Activated CD8-positive, alpha-beta memory T cell treated with anti-CD3 and anti-CD28 coated beads, Interleukin-2, amount 50 U/mL, for 48 hours (primary cell): ENCODE measurements at places on chromosomes 13 and 19.

GRCh38 chr19:36638862-36639510 is 27.7 kb downstream of the ZNF461 start:
- no peak for DNase-seq

- no peak for DNase-seq
Measured at GRCh38 chr19:15274477-15274876, 42.2 kb upstream of the EPHX3 start.

DNA sequence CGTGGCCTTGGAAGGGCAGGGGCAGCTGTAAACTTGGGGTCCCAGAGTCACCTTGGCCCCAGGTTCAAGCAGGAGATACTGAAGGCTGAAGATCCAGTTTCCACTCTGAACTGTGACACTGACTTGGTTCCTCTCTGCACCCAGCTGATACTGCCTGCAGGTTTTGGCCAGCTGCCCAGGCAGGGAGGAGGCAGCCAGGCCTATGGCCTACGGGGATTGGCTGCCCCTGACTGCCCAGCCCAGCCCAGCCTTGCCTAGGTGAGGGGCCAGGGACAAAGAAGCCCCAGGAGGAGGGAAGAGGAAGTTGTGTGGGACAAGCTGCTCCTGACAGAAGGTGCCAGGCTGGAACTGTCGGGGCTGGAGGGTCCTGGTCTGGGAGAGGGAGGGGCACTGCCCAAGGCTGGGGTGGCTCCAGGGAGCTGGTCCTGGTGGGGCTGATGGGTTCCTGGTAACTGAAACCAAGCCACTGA is 51.7 kb upstream of the CYP4F8 start:
- DNase-seq: no peak

GRCh38 chr19:16442386-16443276 is 29.1 kb downstream of the EPS15L1 start:
- DNase-seq: no peak

- no peak for DNase-seq
Measured at GRCh38 chr13:52706081-52706480, 33.5 kb downstream of the CNMD start.

GRCh38 chr13:95570016-95570415 is 17.5 kb downstream of the CLDN10 start:
- no peak for DNase-seq

DNA sequence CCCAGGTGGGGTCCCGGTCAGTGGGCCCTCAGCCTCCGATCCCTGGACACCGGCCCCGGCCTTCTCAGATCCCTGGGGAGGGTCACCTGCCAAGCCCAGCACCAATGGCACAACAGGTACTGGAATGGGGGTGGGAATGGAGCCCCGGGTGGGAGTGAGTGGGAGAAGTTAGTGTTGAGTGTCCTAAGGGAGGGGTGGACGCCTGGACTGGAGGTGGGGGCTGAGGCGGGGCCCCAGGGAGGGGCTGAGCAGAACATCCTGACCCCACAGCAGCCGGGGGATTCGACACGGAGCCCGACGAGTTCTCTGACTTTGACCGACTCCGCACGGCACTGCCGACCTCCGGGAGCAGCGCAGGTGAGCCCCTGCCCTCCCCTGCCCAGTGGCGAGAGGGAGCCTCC is 17.7 kb downstream of the EPN1 start:
- no peak for DNase-seq

DNA sequence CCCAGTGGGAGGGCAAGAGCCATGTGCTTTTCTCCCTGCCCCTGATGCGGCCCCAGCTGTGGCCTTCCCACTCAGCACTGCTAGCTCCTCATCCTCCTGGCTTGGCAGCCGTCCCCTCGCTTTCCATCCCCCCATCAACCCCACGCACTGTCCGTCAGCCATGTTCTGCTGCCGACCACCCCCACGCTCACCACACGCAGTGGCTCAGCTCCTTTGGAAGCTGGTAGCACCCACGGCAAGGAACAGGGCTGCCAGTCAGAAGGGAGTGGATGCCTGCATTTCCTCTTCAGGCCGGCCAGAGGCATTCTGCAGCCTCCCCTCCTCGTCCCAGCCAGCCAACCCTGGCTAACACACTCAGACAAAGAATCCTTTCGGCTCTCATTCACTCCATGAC is 6.3 kb downstream of the CALM3 start:
- DNase-seq: no peak

DNA sequence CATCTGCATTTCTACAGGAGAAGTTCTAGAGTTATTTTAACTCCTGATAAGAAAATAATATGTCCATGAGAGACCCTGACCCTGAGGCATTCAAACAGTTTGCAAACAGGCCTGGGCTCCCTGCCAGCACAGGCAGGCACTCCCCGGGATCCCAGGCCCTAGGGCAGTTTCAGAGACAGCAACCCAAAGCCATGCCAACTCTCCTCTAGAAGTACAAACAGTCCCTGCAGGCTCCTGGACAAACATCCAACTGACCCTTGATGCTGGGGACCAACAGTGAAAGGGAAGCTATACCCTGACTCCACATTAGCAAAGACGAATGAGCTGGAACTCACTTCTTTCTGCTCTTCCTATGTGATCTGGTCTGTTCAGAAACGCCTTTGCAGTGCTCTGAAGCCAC is 44.8 kb downstream of the CCDC70 start:
- peak; percentile 29 for DNase-seq

DNA sequence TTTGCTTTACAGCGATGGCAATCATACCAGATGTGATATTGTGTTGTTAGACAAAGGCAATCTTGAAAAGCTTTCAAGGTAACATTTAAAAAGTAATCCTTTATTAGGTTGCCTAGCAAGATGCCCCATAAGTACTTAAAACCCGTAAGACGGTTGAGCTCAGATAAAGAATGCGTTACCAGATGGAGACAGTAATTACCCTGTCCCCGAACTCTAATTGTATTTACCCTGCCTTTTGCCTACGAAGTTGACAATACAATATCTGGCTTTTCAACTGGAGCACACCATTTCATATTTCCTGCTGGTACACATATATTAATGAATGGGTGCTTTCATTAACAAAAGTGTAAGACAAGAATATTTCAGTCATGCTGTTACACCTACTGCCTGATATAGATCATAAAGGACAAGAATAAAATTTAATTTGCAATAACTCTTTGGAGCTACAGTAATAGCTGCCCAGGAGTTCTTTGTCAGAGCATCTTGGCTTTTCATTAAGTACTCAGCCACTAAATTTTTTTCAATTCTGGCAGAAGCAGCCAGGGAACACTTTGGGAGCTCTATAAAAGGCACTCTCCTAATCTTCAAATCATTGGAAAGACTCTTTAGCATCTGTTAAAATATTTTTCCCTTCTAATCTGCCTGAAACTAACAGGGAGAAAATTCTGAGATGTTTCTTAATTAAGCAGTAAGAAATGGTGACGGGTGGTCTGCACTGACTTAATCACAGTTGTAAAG is 63.8 kb downstream of the DCT start:
- no peak for DNase-seq

DNA sequence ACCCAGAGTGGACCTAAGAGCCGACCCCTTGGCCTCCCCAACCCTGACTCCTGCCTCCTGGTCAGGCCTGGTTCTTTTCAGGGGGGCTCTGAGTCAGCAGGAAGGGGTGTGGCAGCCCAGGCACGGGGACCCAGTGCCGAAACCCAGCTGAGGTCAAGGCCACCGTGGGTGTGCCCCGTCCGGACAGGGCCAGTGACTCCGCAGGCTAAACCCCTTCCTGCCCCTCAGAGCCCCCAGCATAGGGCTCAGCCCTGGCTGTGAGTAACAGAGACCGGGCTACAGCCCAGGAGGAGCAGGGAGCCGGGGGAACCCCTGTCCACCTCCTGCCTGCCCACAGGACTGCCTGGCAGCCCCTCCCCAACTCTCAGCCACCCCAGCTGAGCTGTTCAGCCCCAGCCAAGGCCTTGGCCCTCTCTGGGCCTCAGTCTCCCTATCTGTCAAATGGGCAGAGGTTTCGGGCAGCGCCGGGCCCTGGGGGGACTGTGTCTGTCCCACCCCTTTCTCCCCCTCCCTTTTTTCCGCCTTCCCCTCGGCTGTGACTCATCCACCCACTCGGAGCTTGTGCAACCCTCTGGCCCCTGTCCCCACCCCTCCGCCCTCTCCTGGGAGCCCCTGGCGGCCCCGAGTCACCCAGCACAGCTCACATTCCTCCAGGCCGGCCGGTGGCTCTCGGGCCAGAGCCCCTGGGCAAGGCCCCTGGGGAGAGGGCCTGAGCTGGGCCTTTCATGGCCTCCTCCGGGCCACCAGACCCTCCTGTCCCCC is 8.6 kb downstream of the ZBTB7A start:
- no peak for DNase-seq

GRCh38 chr13:97194479-97194878 is 27.7 kb upstream of the MBNL2 start:
- DNase-seq: no peak

DNA sequence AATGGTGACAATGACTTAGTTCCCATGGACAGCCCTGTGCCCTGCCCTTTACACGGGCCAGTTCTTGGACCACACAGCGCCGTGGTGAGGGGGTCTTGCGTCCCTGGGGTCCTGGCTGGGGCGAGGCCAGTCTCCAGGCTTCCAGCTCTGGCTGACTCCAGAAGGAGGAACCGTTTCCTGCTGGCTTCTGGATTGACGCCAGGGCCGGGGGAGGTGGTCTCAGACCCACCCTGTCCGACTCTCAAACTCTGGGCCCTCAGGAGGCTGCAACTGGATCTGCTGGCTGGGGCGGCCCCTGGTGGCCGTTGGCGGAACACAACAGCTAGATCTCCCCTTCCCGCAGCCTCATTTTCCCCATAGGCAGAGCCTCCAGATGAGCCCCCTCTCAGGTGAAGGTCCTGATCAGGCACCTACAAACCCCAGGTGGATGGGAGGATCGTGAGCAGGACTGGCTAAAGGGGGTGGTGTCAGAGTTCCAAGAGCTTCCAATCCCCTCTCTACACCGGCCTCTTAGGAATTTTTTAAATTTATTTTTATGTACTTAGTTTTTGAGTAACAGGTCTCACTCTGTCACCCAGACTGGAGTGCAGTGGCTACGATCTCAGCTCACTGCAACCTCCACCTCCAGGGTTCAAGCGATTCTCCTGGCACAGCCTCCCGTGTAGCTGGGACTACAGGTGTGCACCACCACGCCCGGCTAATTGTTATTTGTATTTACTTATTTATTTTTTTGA is 8.0 kb downstream of the CCDC194 start:
- DNase-seq: peak; percentile 87

GRCh38 chr13:79727086-79727485 is 246.1 kb downstream of the NDFIP2 start:
- DNase-seq: no peak

DNA sequence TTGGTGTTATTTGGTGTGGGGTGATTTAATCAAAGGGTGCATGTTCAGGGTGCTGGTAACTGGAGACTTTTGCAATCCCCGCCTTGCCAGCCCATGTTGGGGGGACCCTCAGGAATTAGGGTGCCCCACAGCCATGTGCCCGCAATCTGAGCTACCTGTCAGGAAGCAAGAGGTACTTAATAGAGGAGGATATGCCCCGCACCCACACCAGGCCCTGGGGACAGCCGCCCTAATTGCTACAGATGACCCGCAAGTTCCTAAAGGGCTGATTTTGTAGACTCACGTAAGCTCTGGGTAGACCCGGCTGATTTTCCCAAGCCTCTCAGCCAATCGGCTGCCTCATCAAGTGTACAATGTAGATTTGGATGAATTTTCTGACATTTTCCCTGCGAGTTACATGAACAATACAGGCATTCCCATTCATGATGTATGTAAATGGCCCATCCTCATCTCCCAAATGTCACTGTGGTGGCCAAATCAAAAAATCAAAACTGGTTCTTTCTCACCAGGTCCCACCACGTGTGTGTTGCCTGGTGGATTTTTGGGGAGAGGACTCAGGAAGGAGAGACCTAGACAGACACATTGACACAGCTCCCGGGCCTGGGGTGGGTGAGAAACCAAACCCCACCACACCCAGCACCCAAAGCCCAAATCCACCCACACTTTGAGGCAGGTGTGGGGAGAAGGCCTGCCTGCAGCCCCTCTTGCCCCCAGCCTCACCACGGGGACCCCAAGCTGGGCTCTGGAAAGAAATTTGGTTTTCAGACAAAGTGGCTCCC is 119.2 kb upstream of the SPACA7 start:
- DNase-seq: no peak

GRCh38 chr13:108227651-108228272 is 9.6 kb downstream of the ABHD13 start:
- DNase-seq: no peak

- DNase-seq: no peak
Measured at GRCh38 chr13:41942462-41943094, 18.3 kb downstream of the VWA8 start.

- DNase-seq: no peak
Measured at GRCh38 chr13:88526186-88526852, 855.1 kb downstream of the SLITRK5 start.

GRCh38 chr13:102327119-102327617 is 74.7 kb downstream of the FGF14 start:
- no peak for DNase-seq

- no peak for DNase-seq
Measured at GRCh38 chr19:8973501-8974091, 36.6 kb downstream of the MUC16 start.

- DNase-seq: no peak
Measured at GRCh38 chr13:47463726-47464125, 537.3 kb downstream of the SUCLA2 start.

GRCh38 chr19:2594319-2594718 is 108.2 kb downstream of the GNG7 start:
- DNase-seq: no peak

DNA sequence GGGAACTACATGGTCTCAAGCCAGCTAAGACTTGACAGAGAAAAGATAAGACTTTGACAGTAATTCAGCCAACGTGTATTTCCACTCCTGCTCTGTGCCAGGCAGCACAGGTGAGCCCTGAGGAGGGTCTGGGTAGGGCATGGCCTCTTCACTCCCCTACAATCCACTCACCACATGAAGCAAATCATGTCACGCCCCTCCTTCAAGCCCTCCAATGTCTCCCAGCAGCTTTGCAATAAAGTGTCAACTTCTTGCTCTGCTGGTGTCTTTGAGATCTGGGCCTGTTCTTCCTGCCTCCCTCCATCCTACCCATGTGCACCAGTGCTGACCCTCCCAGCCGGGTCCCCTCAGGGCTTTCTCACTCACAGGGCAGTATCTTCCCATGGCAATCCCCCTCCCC is 58.5 kb downstream of the CCDC70 start:
- DNase-seq: peak; percentile 29

DNA sequence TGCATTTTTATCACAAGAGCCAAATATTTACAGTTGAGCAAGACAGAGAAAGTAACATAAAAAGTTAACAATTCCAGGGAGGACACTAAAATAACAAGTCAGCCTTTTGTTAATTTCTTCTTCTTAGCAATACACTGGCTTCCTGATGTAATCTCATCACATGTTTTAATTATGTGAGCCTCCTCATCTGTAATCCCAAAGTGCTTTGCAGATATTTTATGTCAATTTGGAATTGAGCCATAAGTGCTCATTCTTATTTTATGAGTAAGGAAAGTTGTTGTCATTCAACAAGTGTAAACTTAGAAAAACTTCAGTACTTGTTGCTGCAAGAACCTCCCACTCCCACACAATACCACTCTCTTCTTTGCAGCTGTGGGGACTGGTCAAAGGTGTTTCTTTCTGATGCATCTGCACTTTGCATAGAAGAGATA is 223.6 kb downstream of the GPC6 start:
- DNase-seq: no peak

GRCh38 chr19:18433015-18433691 is 4.8 kb downstream of the ISYNA1 start:
- no peak for DNase-seq

- DNase-seq: peak; percentile 91
Measured at GRCh38 chr19:18058208-18059009, 28.3 kb downstream of the IL12RB1 start.
